ENCODE measurements at places on chromosomes 1 and 21. TPM values are rescaled to one million over a fixed set of nuclear protein-coding genes. Genes with fewer than 3 reads are reported as not detected.

DNA sequence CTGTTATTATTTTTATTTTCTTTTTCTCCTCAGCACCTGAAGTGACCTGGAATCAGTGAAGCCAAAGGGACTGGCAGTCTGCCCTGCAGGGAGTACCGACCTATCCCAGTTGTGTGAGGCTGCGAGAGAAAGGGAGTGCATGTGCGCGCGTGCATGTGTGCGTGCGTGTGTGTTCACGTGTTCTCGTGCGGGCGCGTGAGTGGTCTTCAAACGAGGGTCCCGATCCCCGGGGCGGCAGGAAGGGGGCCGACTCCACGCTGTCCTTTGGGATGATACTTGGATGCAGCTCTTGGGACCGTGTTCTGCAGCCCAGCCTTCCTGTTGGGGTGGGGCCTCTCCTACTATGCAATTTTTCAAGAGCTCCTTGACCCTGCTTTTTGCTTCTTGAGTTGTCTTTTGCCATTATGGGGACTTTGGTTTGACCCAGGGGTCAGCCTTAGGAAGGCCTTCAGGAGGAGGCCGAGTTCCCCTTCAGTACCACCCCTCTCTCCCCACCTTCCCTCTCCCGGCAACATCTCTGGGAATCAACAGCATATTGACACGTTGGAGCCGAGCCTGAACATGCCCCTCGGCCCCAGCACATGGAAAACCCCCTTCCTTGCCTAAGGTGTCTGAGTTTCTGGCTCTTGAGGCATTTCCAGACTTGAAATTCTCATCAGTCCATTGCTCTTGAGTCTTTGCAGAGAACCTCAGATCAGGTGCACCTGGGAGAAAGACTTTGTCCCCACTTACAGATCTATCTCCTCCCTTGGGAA, 123.3 kb downstream of the PRDM2 start:
- no peak overlapping the region for H3K27ac ChIP-seq
- no peak for DNase-seq
- H3K4me1 ChIP-seq = no peaks in the 10 kb centered on the region

DNA sequence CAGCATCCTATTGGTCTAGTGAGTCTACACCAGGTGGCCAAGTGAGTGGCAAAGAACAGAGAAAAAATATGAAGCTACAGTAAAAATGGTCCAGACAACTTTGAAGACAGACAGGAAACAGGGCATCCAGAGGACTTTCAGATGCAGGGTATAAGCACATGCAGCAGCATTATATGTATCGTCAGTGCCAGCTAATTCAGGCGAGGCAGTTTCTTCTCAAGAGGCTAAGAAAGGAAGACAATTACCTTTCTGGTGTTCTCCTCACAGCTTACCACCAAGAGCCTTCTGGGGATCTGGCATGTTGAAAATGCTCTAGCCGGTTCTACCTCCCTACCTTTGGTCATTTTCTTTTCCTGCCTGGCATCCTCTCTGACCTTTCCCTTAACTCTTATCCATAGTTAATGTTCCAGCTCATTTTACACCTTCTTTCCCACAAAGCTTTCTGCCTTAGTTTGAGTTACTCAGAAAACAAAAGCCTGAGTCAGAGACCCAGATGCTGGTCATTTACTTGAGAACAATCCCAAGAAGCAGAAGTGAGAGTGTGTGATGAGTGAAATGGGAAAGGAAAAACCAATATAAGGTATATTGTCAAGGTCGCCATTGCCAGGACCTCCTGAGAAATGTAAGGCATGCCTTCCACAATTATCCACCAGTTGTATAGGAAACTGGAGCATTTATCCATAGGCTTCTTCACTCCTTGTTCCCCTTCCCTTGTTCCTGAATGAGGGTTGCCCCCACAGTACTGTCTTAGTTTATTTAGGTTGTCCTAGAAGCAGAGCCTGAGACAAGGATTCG, 444.1 kb downstream of the PLPP3 start:
- no peak overlapping the region for H3K27ac ChIP-seq
- no peak overlapping the region for H3K4me3 ChIP-seq
- H3K36me3 ChIP-seq = no peaks in the 10 kb centered on the region

DNA sequence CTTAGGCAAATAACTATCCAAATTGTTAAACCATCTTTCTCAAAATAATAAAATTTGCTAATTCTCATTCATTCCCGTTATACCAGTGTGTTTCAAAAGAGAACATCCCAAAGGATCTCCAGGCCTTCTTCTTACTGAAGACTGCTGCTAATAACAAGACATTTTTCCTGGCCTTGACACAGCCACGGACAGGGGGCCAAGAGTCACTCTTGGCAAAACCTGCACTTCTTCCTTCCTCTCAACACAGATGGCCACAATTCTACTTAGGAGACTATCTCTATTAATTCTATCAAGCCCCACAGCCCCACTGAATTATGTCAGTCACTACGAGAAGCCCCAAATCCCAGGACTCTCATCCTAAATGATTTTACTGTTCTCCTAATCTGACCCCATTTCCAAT, 86.0 kb downstream of the EVI5 start:
- no peak for DNase-seq
- no peaks in the 10 kb centered on the region for H3K27me3 ChIP-seq
- no peak overlapping the region for H3K4me3 ChIP-seq
- H3K27ac ChIP-seq = no peak overlapping the region
- no peaks in the 10 kb centered on the region for H3K36me3 ChIP-seq

- no peak overlapping the region for H3K4me3 ChIP-seq
- DNase-seq = no peak
- H3K36me3 ChIP-seq = no peaks in the 10 kb centered on the region
- H3K4me1 ChIP-seq = no peaks in the 10 kb centered on the region
Observed at GRCh38 chr21:19640964-19641363, 1237.4 kb upstream of the TMPRSS15 start.

- H3K27me3 ChIP-seq = no peaks in the 10 kb centered on the region
- peaks cover 11% of the 10 kb centered on the region for H3K4me1 ChIP-seq
- no peak overlapping the region for H3K4me3 ChIP-seq
- no peak overlapping the region for H3K27ac ChIP-seq
Observed at GRCh38 chr1:58929671-58930325, 146.0 kb upstream of the JUN start.

GRCh38 chr1:220432408-220432807, 95.5 kb upstream of the MARK1 start:
- no peaks in the 10 kb centered on the region for H3K27me3 ChIP-seq
- no peaks in the 10 kb centered on the region for H3K36me3 ChIP-seq
- no peaks in the 10 kb centered on the region for H3K4me1 ChIP-seq
- no peak for DNase-seq
- no peak overlapping the region for H3K4me3 ChIP-seq

- DNase-seq = no peak
- no peak overlapping the region for H3K27ac ChIP-seq
- H3K4me1 ChIP-seq = no peaks in the 10 kb centered on the region
Observed at GRCh38 chr1:52454779-52455178, 50.4 kb downstream of the PRPF38A start.

DNA sequence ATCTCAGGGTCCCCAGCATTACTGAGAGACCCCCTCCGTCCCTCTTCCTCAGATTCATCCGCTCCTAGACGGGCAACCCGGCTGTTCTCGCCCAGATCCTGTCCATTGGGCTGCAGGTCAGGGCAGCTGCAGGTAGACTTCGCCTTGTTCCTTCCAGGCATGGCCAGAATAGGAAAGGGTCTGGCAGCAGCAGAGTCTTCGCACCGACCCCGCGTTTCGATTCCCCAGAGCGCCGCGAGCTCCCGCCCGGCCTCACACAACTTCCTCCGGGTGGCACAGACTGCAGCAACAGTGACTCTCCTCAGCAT, 265 bp downstream of the NRDC start:
- H3K4me1 ChIP-seq = peaks cover 16% of the 10 kb centered on the region
- peak overlapping the region; percentile 86 for H3K4me3 ChIP-seq

DNA sequence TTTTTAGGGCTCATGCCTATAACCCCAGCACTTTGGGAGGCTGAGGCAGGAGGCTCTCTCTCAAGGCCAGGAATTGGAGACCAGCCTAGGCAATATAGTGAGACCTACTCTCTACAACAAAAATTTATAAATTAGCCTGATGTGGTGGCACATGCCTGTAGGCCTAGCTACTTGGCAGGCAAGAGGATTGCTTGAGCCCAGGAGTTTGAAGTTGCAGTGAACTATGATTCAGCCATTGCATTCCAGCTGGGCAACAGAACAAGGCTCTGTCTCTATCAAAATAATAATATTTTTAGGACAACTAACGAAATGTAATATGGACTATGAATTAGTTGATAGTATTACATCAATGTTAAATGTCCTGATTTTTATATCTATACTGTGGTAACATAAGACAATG, 68.8 kb upstream of the ARID1A start:
- H3K27ac ChIP-seq = no peak overlapping the region
- H3K27me3 ChIP-seq = no peaks in the 10 kb centered on the region
- H3K4me3 ChIP-seq = no peak overlapping the region
- DNase-seq = no peak

DNA sequence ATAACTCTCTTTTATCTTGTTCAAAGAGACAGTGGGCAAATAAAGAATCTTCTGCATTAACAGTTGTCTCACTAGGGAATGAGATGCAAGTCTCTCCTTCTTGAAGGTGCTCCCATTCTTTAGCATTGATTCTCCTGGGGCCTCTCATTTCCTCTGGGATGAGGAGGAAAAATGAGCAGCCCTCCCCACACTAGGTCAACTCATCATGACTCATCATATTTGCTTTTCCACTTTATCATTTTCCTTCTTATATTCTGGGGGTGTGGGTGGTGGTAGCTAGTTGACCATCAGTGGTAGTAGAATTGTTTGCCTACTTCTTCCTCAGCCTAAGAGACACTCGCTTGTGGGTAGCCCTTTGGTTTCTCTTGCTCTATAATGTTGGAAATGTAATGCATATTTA, 182.0 kb upstream of the C1orf87 start:
- H3K4me3 ChIP-seq = no peak overlapping the region
- H3K27me3 ChIP-seq = no peaks in the 10 kb centered on the region
- no peak for DNase-seq
- no peaks in the 10 kb centered on the region for H3K36me3 ChIP-seq
- H3K27ac ChIP-seq = no peak overlapping the region

DNA sequence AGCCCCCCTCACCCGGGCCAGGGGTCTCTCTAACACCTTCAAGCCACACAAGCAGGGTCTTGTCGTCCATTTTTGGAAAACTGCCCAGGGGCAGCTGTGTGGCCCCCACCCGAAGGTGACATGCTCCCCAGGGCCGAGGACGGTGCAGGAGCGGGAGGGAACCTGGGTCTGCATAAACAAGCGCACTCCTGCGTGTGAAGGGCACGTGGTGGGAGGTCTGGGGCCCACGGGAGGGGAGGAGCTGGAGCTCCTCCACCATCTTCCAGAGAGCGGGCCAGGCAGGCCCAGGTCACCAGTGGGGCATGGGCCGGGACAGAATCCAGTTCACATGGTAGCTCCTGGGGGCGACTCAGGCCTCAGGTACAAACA, 16.5 kb downstream of the CFAP74 start:
- no peaks in the 10 kb centered on the region for H3K27me3 ChIP-seq
- DNase-seq = no peak
- no peaks in the 10 kb centered on the region for H3K4me1 ChIP-seq

DNA sequence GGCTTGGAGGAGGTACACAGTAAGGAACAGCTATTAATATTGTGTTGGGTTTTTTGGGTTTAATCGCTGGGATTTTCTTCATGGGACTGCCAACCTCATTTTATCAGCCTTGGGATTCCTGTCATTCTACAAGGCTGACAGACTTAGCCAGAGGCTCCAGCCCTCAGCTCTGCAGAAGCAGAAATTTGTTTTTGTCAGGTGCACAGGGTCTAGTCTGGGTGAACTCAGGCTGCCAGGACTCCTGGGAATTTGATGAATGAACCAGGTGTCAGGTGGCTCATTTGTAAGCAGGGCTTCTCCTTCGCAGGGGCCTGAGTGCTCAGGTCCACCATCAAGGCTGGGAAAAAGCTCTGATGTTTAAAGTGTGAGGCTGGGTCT, 11.5 kb upstream of the ZNF362 start:
- DNase-seq = no peak
- no peaks in the 10 kb centered on the region for H3K27me3 ChIP-seq
- H3K4me1 ChIP-seq = peaks cover 5% of the 10 kb centered on the region
- H3K36me3 ChIP-seq = no peaks in the 10 kb centered on the region
- H3K4me3 ChIP-seq = no peak overlapping the region

DNA sequence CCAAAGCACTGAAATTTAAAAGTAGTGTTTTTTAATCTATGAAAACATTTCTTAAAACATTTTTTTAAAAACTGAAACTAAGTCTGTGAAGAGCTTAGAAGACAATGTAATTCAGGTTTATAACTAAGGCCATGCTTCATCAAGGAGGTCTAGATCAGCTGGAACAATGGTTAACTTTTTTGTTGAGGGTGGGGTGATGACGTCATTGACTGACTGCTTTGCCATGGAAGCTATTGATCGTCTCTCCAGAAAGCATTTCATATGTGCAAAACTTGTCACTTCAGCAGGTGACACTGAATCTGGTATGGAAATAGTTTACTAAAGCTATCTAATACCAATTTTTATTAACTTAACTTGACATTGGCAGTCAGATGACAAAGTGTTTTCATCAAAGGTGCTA, 21.0 kb downstream of the RAVER2 start:
- no peak overlapping the region for H3K27ac ChIP-seq
- H3K4me1 ChIP-seq = no peaks in the 10 kb centered on the region
- H3K27me3 ChIP-seq = no peaks in the 10 kb centered on the region
- no peak for DNase-seq
- H3K36me3 ChIP-seq = peaks cover 8% of the 10 kb centered on the region

DNA sequence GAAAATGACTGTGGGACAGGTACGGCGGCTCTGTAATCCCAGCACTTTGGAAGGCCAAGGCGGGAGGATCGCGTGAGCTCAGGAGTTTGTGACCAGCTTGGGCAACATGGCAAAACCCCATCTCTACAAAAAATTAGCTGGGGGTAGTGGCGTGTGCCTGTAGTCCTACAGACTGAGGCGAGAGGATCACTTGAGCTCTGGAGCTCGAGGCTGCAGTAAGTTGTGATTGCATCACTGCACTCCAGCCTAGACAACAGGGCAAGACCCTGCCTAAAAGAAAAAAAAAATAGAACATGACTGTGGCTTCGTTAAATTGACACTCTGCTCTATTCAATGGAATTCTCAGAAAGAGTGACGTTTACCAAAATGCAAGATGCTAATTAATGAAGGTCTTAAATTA, 3.9 kb upstream of the DBT start:
- no peaks in the 10 kb centered on the region for H3K36me3 ChIP-seq
- H3K4me3 ChIP-seq = no peak overlapping the region
- no peaks in the 10 kb centered on the region for H3K27me3 ChIP-seq
- H3K4me1 ChIP-seq = peaks cover 4% of the 10 kb centered on the region
- no peak overlapping the region for H3K27ac ChIP-seq
- DNase-seq = no peak

TMEM81 gene
- total RNA-seq = 2.1 TPM

FMO4 gene
- 3.9 TPM for total RNA-seq

EFNA4 gene
- total RNA-seq = 10.7 TPM

RSPH1 gene
- 0.04 TPM for total RNA-seq

LPAR3 gene
- 2.4 TPM for total RNA-seq

PDE4B gene
- total RNA-seq = 1.2 TPM
